Uterine smooth muscle cell (primary cell): ENCODE measurements at places on chromosomes 2 and 18. TPM values are rescaled to one million over a fixed set of nuclear protein-coding genes. Genes with fewer than 3 reads are reported as not detected.

Gene ALK
- under 0.01 TPM in 1 of 2 replicates, not detected in the other for total RNA-seq

Gene SGPP2
- not detected in 2 replicates for total RNA-seq

Gene PRKAG3
- total RNA-seq: not detected in 2 replicates

Gene OTOS
- total RNA-seq: not detected in 2 replicates

Gene LYG2
- total RNA-seq: not detected in 2 replicates

Gene MBD2
- total RNA-seq: 28.1 and 29.7 TPM in 2 replicates

Gene DYSF
- 0.66 and 1.00 TPM in 2 replicates for total RNA-seq

Gene LTBP1
- total RNA-seq: 502 and 503 TPM in 2 replicates

Gene CRYGC
- not detected in 2 replicates for total RNA-seq

Gene RSAD2
- 1.00 and 1.5 TPM in 2 replicates for total RNA-seq

Gene NUP35
- 8.5 and 23.1 TPM in 2 replicates for total RNA-seq

Gene CD302
- 4.1 and 7.1 TPM in 2 replicates for total RNA-seq

Gene DSG1
- not detected in 2 replicates for total RNA-seq

Gene INHA
- 0.11 and 0.50 TPM in 2 replicates for total RNA-seq

Gene DYNAP
- not detected in 2 replicates for total RNA-seq

Gene CLEC4F
- total RNA-seq: not detected in 2 replicates

Gene MERTK
- 0.11 and 0.37 TPM in 2 replicates for total RNA-seq

Gene PIEZO2
- total RNA-seq: 0.12 and 0.44 TPM in 2 replicates

Gene TRIM43
- total RNA-seq: not detected in 2 replicates

Gene SLC40A1
- 2.4 and 9.5 TPM in 2 replicates for total RNA-seq

Gene CKAP2L
- total RNA-seq: 3.9 and 15.8 TPM in 2 replicates

Gene CAPN14
- total RNA-seq: 0.11 and 0.12 TPM in 2 replicates

Gene TMEFF2
- 0.22 TPM in 1 of 2 replicates, not detected in the other for total RNA-seq

Gene SKA1
- 9.9 and 24.3 TPM in 2 replicates for total RNA-seq

Gene SLC9A4
- not detected in 2 replicates for total RNA-seq

Gene LRRTM4
- not detected in 2 replicates for total RNA-seq
